ENCODE measurements at places on chromosomes 1 and 21. TPM values are rescaled to one million over a fixed set of nuclear protein-coding genes. Genes with fewer than 3 reads are reported as not detected.

- DNase-seq, result no peak
Observed at GRCh38 chr1:17574516-17574915, 35.0 kb downstream of the ARHGEF10L start.

- DNase-seq, result peak; percentile 59
Observed at GRCh38 chr1:15849775-15850324, 2.3 kb downstream of the SPEN start.

DNA sequence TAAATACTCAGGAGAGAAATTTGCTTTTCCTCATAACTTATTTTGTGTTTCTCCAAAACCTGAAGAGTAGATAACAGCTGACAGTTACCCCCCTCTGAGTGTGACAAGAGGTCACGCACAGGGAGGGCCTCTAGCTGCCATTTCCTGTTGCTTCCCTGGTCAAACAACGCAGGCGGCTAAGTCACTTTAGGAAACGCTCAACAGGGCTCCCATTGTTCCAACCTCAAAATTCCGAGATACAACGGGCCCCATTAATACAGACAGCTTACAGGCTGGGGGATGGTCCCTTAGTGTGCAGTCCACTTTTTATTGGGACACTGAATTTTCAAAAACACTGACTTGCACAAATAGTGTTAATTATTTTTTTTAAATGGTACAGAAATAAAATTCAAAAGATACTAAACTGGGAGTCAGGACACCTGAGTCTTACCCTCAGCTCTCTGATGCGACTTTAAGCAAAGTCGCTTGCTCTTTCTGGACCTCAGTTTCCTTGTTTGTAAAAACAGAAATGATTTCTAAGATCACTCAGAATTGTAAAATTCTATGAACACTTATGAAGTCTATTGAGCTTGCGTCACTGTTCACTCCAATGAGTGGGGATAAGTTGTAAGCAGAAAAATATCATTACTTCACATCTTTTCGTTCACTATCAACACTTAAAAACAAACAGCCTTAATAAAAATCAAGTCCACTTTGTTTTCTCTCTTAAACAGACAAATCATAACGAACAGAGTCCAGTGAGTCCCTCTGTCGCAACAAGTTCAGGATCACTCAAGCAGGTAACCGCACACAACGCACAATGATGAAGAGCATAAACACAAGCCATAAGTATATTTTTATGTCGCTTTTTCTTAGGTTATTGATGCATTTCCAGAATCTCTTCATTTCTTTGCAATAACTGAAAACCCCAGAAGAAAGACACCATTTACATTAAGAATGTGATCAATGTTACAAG is 13.5 kb downstream of the LZIC start:
- no peak for DNase-seq

The SAMSN1 gene
- total RNA-seq, result not detected

The FOXD2 gene
- 0.40 TPM for total RNA-seq
